HepG2 (cell line): ENCODE measurements at places on chromosomes 7 and 10.
A peak's percentile ranks its signal among the peaks of the same experiment; 100 is the strongest.

DNA sequence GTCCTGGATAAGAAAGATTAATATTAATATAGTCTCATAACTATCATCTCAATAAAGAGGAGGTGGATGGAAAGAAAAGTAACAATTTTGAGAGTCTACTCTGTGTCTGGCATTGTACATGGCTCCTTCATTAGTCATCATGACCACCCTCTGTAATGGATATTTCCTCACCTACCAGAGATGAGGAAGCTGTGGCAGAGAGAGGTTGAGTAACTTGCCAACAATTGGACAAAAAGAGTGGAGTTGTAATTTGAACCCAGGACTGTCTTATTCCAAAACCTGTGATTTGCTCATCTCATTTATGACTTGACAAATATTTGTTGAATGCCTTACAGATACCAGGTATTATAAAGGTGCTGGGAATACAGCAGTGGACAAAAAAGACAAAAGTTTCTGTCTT lies 2.1 kb upstream of the IDE start:
- no peaks in the 10 kb centered on the region for H3K36me3 ChIP-seq
- no peak for DNase-seq
- no peaks in the 10 kb centered on the region for H3K27me3 ChIP-seq
- H3K4me3 ChIP-seq, result no peak overlapping the region
- H3K4me1 ChIP-seq, result peaks cover 31% of the 10 kb centered on the region

DNA sequence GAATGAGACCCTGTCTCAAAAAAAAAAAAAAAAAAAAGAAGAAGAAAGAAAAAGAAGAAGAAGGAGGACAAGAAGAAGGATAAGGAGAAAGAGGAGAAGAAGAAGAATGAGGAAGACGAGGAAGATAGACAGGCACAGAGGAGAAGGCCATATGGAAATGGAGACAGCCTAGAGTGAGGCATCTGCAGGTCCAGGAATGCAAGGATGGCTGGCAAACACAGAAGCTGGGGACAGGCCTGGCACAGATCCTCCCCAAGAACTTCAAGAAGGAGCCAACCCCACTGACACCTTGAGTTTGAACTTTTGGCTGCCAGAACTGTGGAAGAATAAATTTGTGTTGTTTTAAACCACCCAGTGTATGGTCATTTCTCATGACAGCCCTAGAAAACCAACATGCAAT lies 38.9 kb downstream of the SPOCK2 start:
- H3K4me3 ChIP-seq, result no peak overlapping the region
- H3K4me1 ChIP-seq, result peaks cover 72% of the 10 kb centered on the region
- no peaks in the 10 kb centered on the region for H3K36me3 ChIP-seq
- DNase-seq, result no peak
- H3K27ac ChIP-seq, result no peak overlapping the region

- no peak overlapping the region for H3K4me3 ChIP-seq
- no peak overlapping the region for H3K27ac ChIP-seq
- H3K36me3 ChIP-seq, result no peaks in the 10 kb centered on the region
- H3K4me1 ChIP-seq, result no peaks in the 10 kb centered on the region
- DNase-seq, result no peak
Measured at GRCh38 chr7:77954773-77955555, 156.4 kb downstream of the PHTF2 start.

- no peak overlapping the region for H3K27ac ChIP-seq
- DNase-seq, result no peak
- H3K4me3 ChIP-seq, result no peak overlapping the region
- peaks cover 25% of the 10 kb centered on the region for H3K4me1 ChIP-seq
Measured at GRCh38 chr10:109912335-109913281, 10.7 kb downstream of the XPNPEP1 start.

DNA sequence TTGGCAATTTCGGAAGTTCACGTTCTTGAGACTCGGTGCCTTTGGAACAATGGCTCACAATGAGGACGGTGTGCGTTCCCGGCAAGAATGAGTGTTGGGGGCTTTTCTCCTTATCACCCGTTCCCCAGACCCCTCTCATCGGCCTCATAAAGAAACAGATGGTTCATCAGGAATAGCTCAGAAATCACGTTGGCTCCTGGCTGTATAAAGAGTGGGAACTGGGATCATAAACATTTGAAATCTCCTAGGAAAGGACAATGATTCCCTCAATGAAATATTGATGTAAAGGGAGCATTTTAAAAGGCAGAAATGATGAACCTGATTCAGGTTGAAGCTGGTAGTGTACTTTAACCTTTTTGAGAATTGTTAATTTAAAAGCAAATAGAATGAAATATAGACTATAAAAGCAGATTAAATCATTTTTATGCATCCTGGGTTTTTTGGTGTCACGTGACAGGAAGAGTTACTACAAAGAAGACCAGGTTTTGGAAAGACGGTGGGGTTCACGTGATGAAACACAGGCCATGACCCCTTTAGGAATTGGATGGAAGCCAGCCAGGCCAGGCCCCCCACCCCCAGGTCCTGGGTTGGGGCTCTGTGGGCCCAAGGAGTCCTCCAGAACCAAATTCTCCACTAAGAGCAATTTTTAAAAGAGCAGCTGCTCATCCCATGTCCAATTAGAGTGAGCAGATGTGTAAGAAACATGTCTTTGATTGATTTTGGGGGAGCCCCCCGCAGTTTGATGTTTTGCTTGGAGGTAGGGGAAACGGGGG lies 63.0 kb downstream of the CUX1 start:
- no peaks in the 10 kb centered on the region for H3K36me3 ChIP-seq
- peaks cover 75% of the 10 kb centered on the region for H3K4me1 ChIP-seq
- no peaks in the 10 kb centered on the region for H3K27me3 ChIP-seq
- no peak for DNase-seq

- DNase-seq, result no peak
- no peak overlapping the region for H3K27ac ChIP-seq
- no peak overlapping the region for H3K4me3 ChIP-seq
- peaks cover 2% of the 10 kb centered on the region; the same call in 1 of the 2 replicates for H3K27me3 ChIP-seq
- no peaks in the 10 kb centered on the region for H3K36me3 ChIP-seq
Measured at GRCh38 chr7:141462958-141463357, 88.3 kb upstream of the AGK start.

DNA sequence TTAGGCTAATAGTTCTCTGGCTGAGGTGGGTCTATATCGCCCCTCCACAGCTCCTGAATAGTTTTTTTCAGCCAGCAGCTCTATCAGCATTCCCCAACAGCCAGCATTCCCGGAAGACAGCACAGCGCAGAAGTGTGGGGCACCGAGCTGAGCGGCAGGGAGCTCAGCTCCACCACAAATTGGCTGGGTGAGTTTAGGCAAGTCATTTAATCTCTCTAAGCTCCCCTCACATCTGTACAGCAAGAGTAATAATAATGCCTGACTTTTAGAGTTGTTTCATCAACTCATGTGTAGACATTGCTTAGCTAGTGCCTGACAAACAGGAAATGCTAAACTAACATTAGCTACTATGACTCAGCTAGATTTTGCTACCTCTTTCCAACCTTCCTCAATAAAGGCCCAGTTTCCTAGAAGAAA lies 247.9 kb upstream of the PTN start:
- no peak overlapping the region for H3K4me3 ChIP-seq
- H3K4me1 ChIP-seq, result no peaks in the 10 kb centered on the region; the same call in 1 of the 2 replicates
- no peak for DNase-seq
- H3K27ac ChIP-seq, result no peak overlapping the region
- H3K36me3 ChIP-seq, result no peaks in the 10 kb centered on the region

DNA sequence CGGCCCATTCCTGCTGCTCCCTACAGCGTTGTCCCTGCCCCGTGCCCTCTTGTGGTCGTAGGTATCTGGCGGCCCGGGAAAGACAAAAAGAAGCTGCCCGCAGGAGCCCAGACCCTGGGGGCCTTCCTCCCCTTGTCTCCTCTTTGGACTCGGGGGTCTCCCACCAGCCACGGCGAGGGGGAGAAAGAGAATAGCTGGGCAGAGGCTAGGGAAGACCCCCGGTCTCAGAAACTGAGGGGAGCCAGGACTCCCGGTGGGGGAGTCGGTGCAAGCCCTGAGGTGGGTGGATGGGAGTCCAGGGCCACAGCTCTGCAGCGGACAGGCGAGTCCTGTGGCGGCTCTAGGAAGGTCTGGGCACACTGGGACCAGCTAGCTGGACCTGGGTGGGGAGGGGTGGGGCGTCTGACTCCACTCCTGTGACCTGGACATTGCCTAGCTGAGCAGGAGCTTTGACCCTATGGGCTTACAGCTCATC lies 1.3 kb upstream of the SH2D4B start:
- H3K4me3 ChIP-seq, result no peak overlapping the region
- H3K27ac ChIP-seq, result no peak overlapping the region
- DNase-seq, result no peak
- H3K4me1 ChIP-seq, result no peaks in the 10 kb centered on the region

GRCh38 chr10:17432723-17433122 lies 21.7 kb downstream of the ST8SIA6 start:
- 0 out of 2 replicates have a peak, but pooled peaks cover 1% of the 10 kb centered on the region for H3K27me3 ChIP-seq
- no peaks in the 10 kb centered on the region for H3K4me1 ChIP-seq
- H3K4me3 ChIP-seq, result no peak overlapping the region
- no peak overlapping the region for H3K27ac ChIP-seq

DNA sequence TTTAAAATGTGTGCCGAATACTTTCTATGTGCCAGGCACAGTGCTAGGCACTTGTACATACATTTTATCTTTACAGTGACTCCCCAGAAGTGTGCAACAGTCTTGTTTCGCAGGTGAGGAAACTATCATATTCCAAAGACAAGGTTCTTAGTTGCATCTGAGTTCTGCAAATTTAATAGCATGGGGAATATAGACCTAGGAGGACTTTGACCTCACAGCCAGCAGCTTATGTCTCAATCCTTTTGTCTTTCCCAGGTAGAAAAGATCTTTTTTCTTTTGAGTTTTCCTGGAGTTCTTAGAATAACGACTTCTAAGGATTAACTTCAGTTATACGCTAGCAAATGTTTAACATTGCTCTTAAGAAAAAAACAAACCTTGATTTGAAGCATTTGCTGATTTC lies 482.8 kb upstream of the ZMIZ1 start:
- no peak overlapping the region for H3K4me3 ChIP-seq
- peaks cover 82% of the 10 kb centered on the region for H3K4me1 ChIP-seq
- no peaks in the 10 kb centered on the region for H3K27me3 ChIP-seq
- no peaks in the 10 kb centered on the region for H3K36me3 ChIP-seq

- DNase-seq, result peak; percentile 82
- no peak overlapping the region for H3K4me3 ChIP-seq
- H3K36me3 ChIP-seq, result peaks cover 19% of the 10 kb centered on the region
- H3K27me3 ChIP-seq, result no peaks in the 10 kb centered on the region
- peaks cover 90% of the 10 kb centered on the region for H3K4me1 ChIP-seq
Measured at GRCh38 chr7:47500103-47500563, 81.8 kb downstream of the TNS3 start.

DNA sequence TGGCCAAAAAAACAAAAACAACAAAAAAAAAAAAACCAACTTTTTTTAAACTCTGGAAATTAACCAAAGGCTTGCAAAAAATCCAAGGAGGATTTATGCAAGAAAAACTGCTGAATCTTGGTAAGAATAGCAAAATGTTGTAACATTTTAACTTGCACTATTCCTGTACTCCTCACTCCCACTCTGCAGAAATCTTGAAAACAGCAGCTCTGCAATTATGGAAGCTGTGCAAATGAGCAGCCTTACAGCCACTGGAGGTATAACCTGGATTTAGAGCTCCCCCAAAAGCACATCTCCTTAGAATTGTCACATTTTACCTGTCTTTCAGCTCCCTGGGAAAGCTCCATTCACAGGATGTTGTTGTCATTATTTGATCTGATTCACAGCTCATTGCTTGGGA lies 41.8 kb upstream of the LRGUK start:
- H3K4me1 ChIP-seq, result no peaks in the 10 kb centered on the region
- H3K27ac ChIP-seq, result no peak overlapping the region

DNA sequence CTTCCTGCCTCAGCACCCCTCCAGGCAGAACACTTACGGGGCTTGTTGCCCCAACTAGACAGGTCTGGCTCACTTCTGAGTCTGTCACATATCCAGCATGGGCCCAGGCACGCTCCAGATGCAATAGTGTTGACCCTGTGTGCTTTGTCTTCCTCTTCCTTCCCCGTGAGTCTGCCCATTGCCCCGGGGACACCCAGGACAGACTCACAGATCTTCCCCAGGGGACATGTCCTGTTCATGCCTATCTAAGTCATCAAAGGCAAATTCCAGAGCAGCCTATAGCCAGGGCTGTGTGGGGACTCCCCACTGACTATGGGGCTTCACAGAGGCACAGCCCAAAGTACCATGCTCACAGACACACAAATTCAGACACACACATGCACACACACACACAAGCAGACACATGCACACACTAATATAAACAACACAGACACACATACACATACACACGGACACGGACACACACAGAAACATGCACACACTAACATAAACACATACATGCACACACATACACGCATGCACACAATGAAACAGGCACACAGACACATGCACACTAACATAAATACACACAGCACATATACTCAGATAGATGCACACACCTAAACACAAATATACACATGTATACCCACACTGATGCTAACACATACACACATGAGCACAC lies 175.8 kb downstream of the KCNMA1 start:
- H3K27me3 ChIP-seq, result no peaks in the 10 kb centered on the region
- no peak for DNase-seq
- H3K4me3 ChIP-seq, result no peak overlapping the region
- no peaks in the 10 kb centered on the region for H3K36me3 ChIP-seq
- H3K4me1 ChIP-seq, result no peaks in the 10 kb centered on the region
- H3K27ac ChIP-seq, result no peak overlapping the region

DNA sequence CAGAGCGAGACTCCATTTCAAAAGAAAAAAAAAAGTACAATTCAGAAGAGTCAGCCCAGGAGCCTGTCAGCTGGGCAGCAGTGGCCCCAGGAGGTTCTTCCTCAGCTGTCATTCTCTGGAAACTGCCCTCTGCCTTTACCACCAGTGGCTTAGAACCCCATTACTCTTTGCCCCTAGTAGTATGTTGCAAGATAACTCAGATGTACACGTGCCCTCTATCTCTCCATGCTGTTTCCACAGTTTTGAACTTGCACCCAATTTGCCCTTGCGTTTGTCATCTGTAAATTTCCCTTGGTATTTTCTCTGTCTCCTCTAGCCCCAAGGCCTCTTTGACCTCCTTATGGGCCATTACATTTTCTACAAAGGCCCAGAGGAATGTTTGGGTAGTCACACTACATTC lies 56.7 kb upstream of the PRKAR2B start:
- H3K4me3 ChIP-seq, result no peak overlapping the region
- H3K27me3 ChIP-seq, result no peaks in the 10 kb centered on the region
- no peaks in the 10 kb centered on the region for H3K4me1 ChIP-seq
- H3K36me3 ChIP-seq, result no peaks in the 10 kb centered on the region

GRCh38 chr7:107405559-107405958 lies 64.3 kb upstream of the GPR22 start:
- H3K4me1 ChIP-seq, result no peaks in the 10 kb centered on the region
- DNase-seq, result no peak

GRCh38 chr7:2711895-2712675 lies 24.1 kb downstream of the AMZ1 start:
- H3K36me3 ChIP-seq, result no peaks in the 10 kb centered on the region
- peaks cover 22% of the 10 kb centered on the region for H3K4me1 ChIP-seq
- H3K4me3 ChIP-seq, result no peak overlapping the region

GRCh38 chr10:3146289-3146688 lies 26.3 kb downstream of the PITRM1 start:
- no peaks in the 10 kb centered on the region for H3K27me3 ChIP-seq
- DNase-seq, result no peak

DNA sequence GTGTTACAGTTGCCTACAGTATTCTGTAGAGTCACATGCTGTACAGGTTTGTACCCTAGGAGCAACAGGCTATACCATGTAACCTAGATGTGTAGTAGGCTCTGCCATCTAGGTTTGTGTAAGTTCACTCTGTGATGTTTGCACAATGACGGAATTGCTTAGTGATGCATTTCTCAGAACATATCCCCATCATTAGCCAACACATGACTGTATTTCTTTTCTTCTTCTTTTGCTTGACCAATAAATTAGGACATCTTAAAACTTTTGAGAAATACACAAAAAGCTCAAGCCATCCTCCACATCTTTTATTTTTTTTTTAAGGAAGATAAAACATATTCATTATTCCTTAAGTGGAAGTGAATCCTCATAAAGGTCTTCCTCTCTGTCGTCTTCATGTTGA lies 5.4 kb upstream of the PFKFB3 start:
- peaks cover 16% of the 10 kb centered on the region; the same call in 1 of the 3 replicates for H3K27me3 ChIP-seq
- H3K36me3 ChIP-seq, result no peaks in the 10 kb centered on the region
- peaks cover 21% of the 10 kb centered on the region for H3K4me1 ChIP-seq
- no peak for DNase-seq
- no peak overlapping the region for H3K27ac ChIP-seq
